ENCODE measurements at places on chromosomes 4 and X.

GRCh38 chr4:185920691-185921260 lies 108.8 kb upstream of the SORBS2 start:
- no peak for DNase-seq

GRCh38 chr4:1250921-1251772 lies 2.2 kb upstream of the CTBP1 start:
- no peak for DNase-seq

DNA sequence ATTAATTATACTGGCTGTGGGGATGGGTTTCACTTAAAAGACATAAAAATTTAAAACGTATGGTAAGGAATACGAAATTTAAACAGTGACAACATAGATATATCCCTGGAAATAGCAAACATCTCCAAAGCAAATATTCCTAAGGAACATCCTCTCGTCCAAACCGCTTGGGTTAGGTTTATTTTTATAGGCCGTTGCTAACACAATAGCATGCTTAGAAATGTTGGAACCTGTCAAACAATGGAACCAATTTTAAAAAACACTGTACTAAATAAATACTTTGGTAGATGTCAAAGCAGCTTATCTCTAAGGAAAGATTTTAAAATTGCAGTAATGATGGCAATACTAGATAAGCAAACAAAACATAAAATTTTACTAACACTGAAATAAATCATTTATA lies 45.4 kb downstream of the SEC24D start:
- no peak for DNase-seq

- peak; percentile 35 for DNase-seq
These were observed 328.6 kb downstream of the ARHGAP10 start for GRCh38 chr4:148060264-148061140.

DNA sequence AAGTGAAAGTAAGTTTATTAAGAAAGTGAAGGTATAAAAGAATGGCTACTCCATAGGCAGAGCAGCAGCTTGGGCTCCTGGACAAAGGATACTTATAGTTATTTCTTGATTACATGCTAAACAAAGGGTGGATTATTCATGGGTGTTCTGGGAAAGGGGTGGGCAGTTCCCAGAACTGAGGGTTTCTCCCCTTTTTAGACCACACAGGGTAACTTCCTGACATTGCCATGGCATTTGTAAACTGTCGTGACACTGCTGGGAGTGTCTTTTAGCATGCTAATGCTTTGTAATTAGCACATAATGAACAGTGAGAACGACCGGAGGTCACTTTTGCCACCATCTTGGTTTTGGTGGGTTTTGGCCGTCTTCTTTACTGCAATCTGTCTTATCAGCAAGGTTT lies 557.6 kb downstream of the SPRY1 start:
- DNase-seq: no peak

- no peak for DNase-seq
These were observed 303.3 kb downstream of the FRMPD4 start for GRCh38 chrX:12441381-12442128.

GRCh38 chr4:1418494-1419285 lies 12.4 kb upstream of the NKX1-1 start:
- no peak for DNase-seq

DNA sequence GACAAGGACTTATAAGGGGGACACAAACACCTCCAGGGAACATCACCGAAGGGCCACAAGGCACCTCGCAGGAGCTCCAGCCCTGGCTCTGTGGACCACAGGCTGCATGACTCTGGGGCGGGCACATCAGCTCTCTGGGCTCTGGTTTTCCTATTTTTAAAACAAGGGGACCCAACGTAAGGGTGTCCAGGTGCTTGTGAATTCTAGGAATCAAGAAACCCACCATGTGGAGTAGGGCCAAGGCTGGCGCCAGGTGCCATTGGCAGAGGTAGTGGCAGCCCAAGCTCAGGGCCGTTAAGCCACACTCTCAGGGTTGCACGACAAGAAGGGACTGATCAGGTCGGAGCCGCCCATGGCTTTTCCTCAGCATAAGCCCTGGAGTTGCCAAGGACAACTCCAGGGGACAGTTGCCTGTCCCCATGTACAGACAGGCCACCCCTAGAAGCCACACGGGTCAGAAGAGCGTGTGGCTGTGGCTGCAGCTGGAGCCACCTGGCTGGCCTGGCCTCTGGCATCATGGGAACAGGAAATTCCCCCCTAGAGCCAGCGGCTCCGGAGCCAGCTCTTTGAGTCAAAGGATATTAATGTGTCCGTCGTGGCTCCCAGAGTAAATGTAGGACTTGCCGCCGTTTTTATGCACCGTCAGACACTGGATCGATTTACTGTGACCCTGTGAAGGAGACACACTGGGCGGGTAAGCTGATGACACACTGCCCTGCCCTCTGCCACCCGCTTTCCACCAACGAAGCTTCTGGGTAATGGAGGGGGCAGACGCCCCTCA lies 32.5 kb downstream of the WDR1 start:
- DNase-seq: no peak

DNA sequence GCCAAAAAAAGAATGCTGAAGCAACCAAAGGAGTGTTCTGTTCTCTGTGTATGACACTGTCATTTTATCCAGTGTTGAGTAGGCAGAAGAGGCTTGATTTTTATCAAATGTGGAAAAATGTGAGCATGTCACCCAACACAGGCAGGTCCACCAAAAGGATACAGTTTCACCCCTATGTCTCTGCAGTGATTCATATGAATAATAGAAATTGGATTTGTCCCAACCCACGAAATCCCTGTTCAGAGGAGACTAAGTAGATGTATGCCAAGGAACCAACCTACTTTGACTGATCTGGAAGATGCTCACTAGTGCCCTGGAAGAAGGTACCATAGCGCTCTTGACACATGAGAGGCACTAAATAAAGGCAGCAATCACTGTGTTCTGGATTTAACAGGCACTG lies 72.5 kb downstream of the FGF13 start:
- no peak for DNase-seq

DNA sequence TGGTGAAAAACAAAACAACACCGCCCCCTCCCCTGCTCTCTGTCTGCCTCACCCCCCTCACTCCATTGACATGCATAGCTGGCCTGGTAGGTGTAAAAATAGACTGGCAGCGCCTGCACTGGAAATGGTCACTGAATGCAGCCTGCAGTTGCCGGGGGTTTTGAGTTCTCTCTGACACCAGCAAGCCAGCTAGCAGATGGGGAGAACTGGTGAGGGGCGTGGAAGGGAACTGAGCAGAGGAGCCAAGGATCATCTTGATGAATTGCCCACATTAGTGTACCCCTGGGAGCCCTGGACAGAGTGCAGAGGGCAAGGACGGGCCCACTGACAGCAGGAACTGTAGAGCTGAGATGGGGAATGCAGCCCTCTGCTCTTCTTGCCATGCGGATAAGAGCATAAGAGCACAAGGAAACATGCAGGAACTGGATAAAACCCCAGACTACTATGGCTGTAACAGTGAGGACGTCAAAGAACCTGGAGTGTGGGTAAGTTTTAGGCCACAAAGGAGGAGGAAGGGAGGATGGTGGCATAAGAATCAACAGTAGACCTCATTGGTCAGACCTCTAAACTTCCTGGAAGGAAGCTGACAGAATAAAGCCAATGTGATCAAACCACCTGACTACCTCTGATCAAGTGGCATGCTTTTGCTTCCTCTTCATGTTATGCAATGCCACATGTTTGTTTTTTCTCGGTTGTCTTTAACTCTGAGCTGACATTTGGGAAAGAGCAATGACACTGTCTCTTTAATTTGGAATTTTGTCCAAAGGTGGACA lies 96.3 kb downstream of the ANK2 start:
- no peak for DNase-seq

- DNase-seq: no peak
These were observed 53.7 kb upstream of the BCOR start for GRCh38 chrX:40151211-40152172.

GRCh38 chr4:67393007-67393406 lies 152.3 kb downstream of the CENPC start:
- DNase-seq: no peak

- DNase-seq: peak; percentile 58
These were observed 34.2 kb downstream of the FAM193A start for GRCh38 chr4:2570551-2571222.

DNA sequence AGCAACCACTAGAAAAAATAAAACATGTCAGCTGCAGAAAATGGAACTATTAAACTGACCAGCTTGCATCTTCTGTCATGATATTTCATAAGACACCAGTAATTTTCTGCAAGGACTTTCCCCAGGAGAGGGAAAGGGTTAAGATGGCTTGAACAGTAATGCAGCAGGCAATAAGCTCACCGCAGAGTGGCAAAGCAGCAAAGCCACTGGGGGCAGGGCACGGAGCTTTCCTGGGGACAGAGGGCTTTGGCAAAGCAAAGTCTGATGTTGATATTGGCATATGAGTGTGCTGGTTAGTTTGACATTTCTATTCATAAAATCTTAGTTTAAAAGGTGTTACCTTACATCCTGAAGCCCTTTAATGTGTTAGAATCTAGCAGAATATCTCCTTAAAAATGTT lies 55.1 kb upstream of the NAP1L5 start:
- no peak for DNase-seq

GRCh38 chr4:62075089-62075488 lies 875.0 kb downstream of the ADGRL3 start:
- no peak for DNase-seq

Measured in CD4-positive, alpha-beta T cell treated with Interleukin-6 for 4 hours (primary cell).